ENCODE measurements at places on chromosomes 6 and 20. TPM values are rescaled to one million over a fixed set of nuclear protein-coding genes. Genes with fewer than 3 reads are reported as not detected.

MLN gene
- total RNA-seq = not detected

VAPB gene
- total RNA-seq = 30.7 TPM

ARHGAP18 gene
- total RNA-seq = 16.3 TPM

RBBP8NL gene
- total RNA-seq = not detected

PNPLA1 gene
- total RNA-seq = not detected

NKX2-2 gene
- 0.31 TPM for total RNA-seq

TRIM31 gene
- total RNA-seq = not detected

SEC63 gene
- 78.3 TPM for total RNA-seq

LY86 gene
- 1.3 TPM for total RNA-seq

MAS1 gene
- 0.31 TPM for total RNA-seq

TRMT6 gene
- total RNA-seq = 6.9 TPM

TEAD3 gene
- total RNA-seq = 0.63 TPM

CTNNBL1 gene
- 30.7 TPM for total RNA-seq

ANKRD66 gene
- total RNA-seq = 0.31 TPM

SLC24A3 gene
- total RNA-seq = 16.0 TPM

SLA2 gene
- 0.31 TPM for total RNA-seq

GSTA3 gene
- not detected for total RNA-seq

PCK1 gene
- not detected for total RNA-seq

MACROD2 gene
- total RNA-seq = 126 TPM

ABHD16B gene
- total RNA-seq = not detected

GPR6 gene
- 1.3 TPM for total RNA-seq

TMEM74B gene
- 12.5 TPM for total RNA-seq

CEP57L1 gene
- total RNA-seq = 88.6 TPM

GGTLC1 gene
- total RNA-seq = not detected

DSP gene
- 2.5 TPM for total RNA-seq

RBM12 gene
- total RNA-seq = 108 TPM

EYS gene
- total RNA-seq = 1.9 TPM

FILIP1 gene
- total RNA-seq = 2.2 TPM

LY6G5C gene
- total RNA-seq = 5.6 TPM

GPSM3 gene
- total RNA-seq = 0.63 TPM

IL17A gene
- total RNA-seq = not detected

RIMS1 gene
- 242 TPM for total RNA-seq

SPTLC3 gene
- total RNA-seq = 0.63 TPM

C20orf144 gene
- 0.31 TPM for total RNA-seq

EPB41L1 gene
- total RNA-seq = 111 TPM

PTPN1 gene
- total RNA-seq = 19.4 TPM

Measured in parietal lobe (tissue), 2 donors.